ENCODE measurements at places on chromosomes 1 and 21. TPM values are rescaled to one million over a fixed set of nuclear protein-coding genes. Genes with fewer than 3 reads are reported as not detected.
A peak's percentile ranks its signal among the peaks of the same experiment; 100 is the strongest.

DNA sequence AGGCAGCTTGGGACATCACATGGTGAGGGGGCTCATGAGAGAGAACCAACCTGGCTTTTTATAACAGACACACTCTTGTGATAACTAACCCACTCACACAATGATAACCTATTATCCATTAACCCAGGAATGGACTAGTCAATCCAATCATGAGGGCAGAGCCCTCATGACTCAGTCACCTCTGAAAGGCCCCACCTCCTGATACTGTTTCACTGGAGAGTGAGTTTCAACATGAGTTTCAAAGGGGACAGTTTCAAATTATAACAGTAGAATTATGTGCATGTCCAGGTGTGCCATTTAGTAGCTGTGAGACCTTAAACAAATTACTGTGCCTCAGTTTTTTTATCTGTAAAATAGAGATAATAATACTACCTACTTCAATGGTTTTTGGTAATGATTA is 47.6 kb upstream of the PPP2R5A start:
- no peak for DNase-seq

DNA sequence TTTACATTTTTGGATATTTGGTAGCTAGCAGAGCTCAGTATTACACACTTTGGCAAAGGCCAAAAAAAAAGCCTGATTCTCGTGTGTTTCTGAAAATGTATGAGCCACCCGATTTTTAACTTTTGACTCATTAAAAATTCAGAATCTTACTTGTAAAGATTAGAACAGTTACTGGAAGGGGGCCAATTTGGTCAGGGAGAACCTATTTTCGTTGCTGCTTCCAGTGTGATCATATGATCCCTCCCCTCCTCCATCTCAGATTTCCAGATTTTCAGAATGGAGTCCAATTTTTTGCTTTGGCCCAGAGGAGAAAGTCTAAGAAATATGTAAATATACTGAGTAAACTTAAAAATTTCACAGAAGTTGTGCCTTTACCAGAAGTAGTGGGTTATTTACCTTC is 3.2 kb upstream of the OR2AK2 start:
- DNase-seq = no peak

- peak; percentile 82 for DNase-seq
Observed at GRCh38 chr1:238606896-238607295, 716.2 kb upstream of the ZP4 start.

GRCh38 chr1:115134231-115134630 is 44.9 kb upstream of the TSPAN2 start:
- DNase-seq = no peak

DNA sequence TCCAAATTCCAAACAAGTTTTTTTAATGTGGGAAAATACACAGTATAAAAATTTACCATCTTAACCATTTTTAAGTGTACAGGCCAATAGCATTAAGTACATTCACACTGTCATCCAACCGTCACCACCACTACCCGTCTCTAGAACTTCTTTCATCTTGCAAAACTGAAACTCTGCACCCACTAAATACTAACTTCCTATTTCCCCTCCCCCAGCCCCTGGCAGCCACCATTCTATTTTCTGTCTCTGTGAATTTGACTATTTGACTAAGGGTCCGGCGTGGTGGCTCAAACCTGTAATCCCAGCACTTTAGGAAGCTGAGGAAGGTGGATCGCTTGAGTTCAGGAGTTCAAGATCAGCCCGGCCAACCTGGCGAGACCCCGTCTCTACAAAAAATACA is 36.1 kb downstream of the CLSTN1 start:
- no peak for DNase-seq

GRCh38 chr1:180507795-180508724 is 5.7 kb upstream of the ACBD6 start:
- DNase-seq = peak; percentile 24

GRCh38 chr1:198933515-198934222 is 294.8 kb downstream of the PTPRC start:
- no peak for DNase-seq

GRCh38 chr1:180982422-180982821 is 40.2 kb downstream of the STX6 start:
- DNase-seq = no peak

DNA sequence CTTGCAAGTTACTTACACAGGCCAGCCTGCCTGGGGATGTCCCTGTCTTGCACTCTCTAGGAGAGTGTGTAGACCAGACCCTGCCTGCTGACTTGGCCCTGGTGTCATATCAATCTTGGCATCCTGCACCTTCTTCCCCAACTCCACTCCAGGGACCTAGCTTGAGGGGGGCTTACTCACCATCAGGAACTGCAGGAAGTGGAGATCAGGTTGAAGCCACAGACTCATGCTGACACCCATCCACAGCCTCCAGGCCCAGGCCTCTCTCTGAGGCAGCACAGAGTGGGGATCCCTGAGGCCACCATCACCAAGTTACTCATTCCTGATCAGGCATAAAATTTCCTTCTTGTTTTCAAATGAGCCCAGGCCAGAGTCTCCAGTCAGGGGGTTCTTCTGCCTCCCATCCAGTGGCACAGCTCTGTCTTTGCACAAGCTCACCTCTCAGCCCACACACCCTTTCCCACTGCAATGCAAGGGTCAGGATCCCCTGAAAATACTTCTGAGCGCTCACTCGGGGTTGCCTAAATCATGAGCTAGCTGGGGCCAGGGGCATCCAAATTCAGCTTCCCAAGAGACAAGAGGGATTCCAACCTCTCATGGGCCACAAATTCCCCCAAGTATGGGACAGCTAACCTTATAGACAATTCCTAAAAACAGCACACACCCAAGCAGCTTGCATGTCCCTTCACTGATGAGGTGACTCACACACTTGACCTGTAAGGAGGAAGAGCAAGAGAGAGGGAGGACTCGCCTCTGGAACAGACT is 33.5 kb downstream of the CSMD2 start:
- DNase-seq = peak; percentile 82

DNA sequence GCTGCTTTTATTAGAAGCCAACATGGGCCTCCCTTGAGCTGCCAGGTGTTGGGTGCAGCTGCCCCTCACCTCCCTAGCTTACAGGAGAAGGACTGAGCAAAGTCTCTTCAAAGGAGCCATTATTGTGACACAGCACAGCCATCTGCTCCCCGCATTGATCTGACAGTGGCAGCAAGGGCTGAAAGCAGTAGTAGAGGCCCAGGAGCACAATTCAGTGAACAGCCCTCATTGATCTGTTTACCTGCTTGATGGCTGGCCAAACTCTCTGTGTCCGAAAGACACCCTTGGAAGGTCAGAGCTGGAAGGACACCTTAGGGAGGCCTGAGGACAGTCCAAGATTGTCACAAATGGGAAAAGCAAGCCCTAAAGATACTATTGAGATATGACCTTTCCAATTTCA is 14.5 kb downstream of the HMGB4 start:
- DNase-seq = no peak

The TTLL7 gene
- total RNA-seq = 12.0 TPM

The INTS7 gene
- 27.8 TPM for total RNA-seq

The OR2T35 gene
- not detected for total RNA-seq

Data from RPMI7951 (cell line).